ENCODE measurements at places on chromosomes 11 and 22.

GRCh38 chr11:61265357-61265756 lies 24.4 kb downstream of the PGA5 start:
- DNase-seq: no peak

DNA sequence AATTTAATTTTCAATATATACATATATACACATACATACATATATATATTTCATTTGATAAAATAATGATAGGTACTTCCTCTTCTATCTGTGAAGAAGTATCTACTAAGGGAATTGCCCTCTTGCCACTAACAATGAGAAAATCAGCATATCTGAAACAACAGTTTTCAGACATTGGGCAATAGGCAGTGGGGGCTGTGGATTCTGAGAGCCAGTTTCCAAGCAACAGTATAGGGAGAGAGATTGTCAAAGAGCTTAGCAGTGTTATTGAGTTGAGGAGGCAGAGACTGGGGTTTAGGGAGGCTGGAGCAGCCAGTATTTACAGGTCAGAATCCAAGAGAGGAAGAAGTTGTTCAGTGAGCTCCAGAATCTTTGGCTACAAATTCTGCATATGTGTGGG lies 119.3 kb downstream of the ARFGAP2 start:
- DNase-seq: no peak

DNA sequence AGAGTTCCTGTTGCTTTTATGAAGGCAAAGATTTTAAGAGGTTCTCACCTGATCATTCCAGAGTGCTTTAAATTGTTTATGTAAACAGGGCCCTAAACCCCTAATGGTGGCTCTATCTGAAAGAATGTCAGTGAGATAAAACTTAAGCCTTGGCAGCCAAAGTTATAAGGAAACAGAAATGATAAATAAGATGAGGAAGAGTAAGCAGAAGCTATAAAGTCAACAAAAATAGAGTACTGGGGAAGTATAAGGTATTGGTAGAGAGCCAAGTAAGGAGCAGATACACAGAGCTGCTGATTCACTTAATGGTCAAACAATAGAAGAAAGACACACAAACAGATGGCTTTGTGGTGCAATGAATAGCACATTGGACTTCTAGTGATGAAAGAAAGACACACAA lies 37.9 kb downstream of the TMPRSS5 start:
- DNase-seq: no peak

DNA sequence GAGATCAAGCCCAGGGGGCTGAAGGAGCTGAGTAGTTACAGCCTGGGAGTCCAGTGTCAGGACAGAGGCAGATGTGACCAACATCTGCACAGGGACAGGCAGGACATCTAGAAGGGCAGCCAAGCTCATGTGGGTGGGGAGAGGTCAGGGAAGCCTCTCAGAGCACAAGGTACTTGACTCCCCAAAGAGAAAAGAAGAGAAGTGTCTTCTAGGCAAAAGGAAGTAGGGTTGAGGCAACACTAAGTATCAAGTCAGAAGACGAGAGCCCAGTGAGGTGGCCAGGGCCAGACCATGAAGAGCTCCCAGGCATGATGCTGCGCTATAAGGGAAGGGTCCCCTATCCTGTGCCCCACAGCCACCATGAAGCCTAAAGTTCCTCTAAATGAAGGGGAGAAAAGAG lies 21.5 kb downstream of the RPL27A start:
- no peak for DNase-seq

GRCh38 chr22:34070051-34070450 lies 149.8 kb upstream of the LARGE1 start:
- no peak for DNase-seq

DNA sequence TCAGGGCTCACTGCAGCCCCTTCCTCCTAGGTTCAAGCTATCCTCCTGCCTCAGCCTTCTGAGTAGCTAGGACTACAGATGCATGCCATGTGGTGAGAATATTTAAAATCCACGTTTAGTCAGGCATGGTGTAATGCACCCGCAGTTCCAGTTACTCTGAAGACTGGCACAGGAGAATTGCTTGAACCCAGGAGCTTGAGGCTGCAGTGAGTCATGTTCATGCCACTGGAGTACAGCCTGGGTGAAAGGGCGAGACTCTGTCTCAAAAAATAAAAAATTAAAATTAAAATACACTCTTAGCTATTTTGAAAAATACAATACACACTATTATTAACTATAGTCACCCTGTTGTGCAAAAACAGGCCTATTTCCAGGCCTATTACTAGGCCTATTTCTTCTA lies 38.4 kb downstream of the NOX4 start:
- no peak for DNase-seq

- no peak for DNase-seq
Measured at GRCh38 chr11:100680070-100680469, 7.0 kb upstream of the ARHGAP42 start.

DNA sequence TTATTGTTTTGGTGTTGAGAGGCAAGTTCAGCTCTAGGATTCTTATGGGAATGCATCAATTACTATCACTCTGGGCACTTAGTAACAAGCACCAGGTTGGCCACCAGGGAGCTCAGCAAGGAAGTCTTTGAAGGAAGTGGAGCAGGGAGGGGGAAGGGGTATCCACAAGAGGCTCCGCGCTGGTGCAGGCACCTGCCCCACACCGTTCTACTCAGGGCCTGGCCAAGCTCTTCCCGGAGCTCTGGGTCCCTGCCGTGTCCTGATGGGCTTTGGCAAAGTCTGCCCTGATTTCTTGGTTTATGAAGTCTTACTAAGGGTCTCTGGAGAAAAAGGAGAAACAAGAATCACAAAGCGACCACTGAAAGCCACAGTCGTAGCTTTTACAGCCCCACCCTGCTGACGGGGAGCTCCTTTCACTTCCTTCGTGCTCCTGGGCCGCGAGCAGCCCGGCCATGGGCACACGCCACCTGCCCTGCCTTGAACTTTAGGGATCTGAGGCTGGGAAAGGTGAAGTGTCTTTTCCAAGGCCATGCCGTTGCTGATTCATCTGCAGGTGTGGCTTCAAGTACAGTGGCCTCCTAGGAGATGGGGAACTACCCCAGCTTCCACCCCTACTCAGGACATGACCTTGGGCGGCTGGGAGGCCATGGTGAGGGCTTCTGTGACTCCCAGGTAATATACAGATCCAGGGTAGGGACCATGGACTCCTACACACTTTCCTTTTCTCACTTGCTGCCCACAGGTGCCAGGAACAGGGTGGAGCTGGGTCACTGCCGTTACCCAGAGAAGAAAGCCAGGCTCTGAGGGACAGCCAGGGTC lies 15.9 kb upstream of the LRRC32 start:
- DNase-seq: no peak

GRCh38 chr11:120272303-120272702 lies 32.4 kb downstream of the POU2F3 start:
- DNase-seq: no peak

GRCh38 chr22:49770547-49771265 lies 57.0 kb downstream of the BRD1 start:
- no peak for DNase-seq

DNA sequence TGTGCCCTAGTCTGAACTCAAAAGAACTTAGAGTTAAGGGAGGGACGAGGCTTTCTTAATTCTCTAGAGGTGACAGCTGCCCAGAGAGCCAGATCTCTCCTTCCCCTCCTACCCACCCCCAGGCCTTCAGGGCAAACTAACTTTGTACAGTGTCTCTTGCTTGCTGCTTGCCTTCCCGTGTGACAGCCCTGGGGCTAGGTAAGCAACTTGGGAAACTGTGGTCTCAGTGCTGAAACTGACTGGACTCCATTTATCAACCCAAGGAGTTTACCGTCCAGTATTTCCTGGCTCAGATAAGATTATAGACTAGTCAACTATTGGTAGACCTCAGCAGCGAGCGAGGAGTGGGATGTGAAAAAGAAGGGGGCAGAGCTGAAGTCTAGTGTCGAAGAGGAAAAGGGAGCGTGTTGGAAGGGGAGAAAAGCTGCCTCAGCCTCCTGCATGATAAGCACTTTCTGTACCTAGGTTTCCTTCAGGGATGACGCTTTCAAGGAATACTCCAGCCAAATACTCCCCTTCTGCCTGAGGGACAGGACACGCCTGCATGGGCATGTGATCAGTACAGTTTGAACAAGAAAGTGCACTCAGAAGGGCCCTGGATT lies 43.3 kb upstream of the WEE1 start:
- no peak for DNase-seq

DNA sequence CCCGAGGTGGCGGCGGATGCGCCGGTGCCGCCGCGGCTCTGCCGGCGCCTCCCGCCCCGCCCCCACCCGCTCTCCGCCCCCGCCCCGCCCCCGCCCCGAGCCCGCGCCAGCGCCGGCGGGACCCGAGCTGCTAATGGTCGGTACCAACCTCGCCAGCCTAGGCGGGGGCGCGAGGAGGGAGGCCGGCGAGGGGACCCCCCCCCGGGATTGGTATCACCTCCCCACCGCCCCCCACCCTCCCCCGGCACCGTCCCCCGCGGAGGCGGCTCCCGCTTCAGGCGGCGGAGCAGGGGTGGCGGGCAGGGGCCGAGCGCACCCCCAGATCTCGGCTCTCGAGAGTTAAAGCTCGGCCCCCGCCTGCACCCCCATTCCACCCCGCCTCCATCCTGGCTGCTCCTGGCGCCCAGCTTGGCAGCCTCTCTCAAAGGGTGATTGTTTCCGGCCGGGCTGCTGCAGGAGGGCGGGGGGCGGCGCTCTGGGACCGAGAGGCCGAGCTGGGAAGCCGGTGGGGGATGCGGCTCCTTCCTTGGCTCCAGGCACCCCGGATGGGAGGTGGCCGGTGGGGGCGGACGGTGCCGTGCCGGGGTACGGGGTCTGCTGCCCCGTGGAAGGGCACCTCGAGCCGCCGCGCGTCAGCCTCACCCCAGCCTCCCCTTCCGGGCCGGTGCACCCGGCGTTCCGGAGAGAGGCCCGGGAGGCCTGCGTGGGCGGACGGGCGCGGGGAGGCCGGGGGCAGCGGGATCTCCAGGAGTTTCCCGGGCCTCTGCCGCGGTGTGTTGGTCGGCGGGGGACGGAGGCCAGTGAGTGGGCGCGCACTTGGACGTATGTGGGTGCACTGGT lies at the start of gene B3GAT1:
Gene B3GAT1 (minus strand): TSS at position 40 of the 840 bp plus-strand sequence. CDS start 24,583 bp downstream, outside the sequence.
- peak; percentile 27 for DNase-seq

- no peak for DNase-seq
Measured at GRCh38 chr11:116525961-116526495, 246.8 kb downstream of the BUD13 start.

- DNase-seq: no peak
Measured at GRCh38 chr11:114132417-114132816, 72.9 kb downstream of the ZBTB16 start.

DNA sequence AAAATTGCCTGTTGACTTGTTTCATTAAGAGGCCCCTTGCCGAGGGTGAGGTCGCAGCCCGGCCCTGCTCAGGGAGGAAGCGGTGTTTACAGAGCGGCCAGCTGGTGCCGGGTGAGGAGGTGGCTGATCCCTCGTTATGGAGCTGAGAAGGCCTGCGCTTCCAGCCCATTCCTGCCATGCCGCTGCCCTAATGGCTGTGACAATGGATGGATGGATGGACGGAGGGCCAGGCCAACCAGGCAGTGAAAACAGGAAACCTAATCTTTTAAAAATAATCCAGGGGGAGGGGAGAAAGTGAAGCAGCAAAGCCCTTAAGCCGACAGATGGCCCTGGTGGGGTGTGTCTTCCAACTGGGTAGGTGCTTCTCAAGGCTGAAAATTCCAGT lies 38.5 kb downstream of the BCR start:
- no peak for DNase-seq

- DNase-seq: no peak
Measured at GRCh38 chr11:66607126-66607834, 9.2 kb upstream of the RBM14 start.

- no peak for DNase-seq
Measured at GRCh38 chr22:43377896-43378704, 33.7 kb upstream of the MPPED1 start.

DNA sequence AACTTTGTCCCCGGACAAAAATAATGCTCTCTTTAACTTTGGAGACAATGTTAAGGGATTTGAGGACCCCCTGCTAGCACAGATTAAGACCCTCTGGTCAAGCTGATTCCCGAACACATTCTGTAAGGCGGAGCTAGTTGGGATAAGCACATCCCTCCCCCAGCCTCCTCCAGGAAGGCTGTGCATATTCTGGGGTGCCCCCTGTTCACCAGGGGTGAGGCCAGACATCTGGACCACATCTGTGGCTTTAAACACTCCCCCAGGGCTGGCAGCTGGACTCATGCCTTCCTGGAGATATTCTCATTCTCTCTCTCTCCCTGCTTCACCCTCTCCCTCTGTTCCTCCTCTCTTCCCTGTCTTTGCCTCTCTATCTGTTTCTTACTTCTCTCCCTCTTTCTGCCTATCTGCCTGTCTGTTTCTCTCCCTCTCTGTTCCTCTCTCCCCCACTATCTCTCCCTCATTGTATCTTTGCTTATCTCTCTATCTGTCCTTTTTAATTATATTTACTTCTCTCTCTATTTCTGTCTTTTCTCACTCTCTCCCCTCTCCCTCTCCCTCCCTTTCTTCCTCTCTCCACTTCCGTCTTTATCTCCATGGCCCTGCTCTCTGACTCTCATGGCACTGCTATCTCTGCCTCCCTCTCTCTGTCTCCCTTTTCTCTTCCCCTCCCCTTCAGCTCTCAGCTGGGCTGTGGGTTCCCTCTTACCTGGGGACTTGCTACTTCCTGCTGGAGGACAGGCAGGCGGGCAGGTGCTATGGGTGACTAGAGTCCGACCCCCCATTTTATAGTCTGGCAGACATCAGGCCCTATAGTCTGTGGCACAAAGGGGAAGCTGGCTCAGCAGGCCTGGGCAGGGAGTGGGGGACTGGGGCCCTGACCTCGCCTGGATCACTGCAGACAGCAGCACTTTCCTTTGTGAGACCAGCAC lies at the start of gene CRYBB1:
Gene CRYBB1 (minus strand): TSS at position 757 of the 929 bp plus-strand sequence. CDS start 1,708 bp downstream, outside the sequence.
- no peak for DNase-seq

Measured in stimulated activated CD4-positive, alpha-beta T cell treated with anti-CD3 and anti-CD28 coated beads, Interleukin-4, amount 100 ng/mL, for 1 hour (primary cell).